ENCODE measurements at places on chromosomes 7 and 10.
A peak's percentile ranks its signal among the peaks of the same experiment; 100 is the strongest.

DNA sequence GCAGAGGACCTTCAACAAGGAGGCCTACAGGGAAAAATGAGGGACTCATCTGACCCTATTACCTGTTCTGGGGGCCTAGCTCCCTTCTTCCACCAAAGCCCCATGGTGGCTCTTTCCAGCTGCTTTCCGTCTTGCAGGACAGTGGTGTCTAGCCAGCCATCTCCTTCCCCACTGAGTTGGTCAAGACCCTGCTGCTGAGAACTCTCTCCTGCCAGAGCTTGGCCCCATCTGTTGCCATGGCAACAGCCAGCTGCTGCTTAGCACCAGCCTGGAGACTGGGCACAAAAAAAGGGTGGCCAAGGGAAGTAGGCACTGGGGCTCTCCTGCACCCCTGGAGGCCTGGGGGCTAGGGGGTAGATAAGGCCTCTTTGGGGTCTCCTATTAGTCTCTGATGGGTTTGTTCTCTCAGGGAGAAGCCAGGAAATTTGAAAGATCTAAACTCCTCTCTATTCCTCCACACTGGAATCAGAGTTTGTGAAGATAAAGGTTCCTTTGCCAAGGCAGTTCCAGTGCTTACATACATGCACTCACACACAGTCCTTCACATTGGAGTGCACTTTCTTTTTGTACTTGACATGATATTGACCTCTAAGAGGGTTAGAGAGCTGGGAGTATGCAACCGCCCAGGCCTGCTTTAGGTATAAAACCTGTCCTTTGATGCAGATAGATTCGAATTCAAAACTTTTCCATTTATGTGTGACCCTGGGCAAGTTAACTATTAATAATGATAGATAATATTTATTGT, 15.8 kb downstream of the TSPAN33 start:
- DNase-seq, result no peak

GRCh38 chr10:15427843-15428414, 56.8 kb upstream of the FAM171A1 start:
- DNase-seq, result no peak

DNA sequence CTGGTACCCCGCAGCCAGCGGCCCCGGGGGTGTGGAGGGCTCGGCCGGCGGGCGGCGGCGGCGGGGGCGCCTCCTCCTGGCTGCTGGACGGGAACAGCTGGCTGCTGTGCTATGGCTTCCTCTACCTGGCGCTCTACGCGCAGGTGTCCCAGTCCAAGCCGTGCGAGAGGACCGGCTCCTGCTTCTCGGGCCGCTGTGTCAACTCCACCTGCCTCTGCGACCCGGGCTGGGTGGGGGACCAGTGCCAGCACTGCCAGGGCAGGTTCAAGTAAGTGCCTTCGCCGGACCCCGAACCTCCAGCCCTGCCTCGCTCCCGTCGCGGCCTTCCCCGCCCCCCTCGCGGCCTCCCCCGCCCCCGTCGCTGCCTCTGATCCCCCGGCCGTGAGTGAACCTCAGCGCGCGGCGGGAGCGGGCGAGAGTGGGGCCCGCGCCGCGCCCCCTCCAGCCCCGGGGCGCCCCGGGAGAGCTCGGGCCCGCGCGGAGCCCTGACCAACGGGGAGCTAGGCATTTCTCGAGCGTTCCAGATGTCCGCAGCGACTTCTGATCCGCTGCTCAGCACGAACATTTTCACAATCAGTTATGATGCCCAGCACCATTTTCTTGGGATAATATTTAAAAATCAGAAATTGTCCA, 727 bp downstream of the ATRNL1 start:
- peak; percentile 51 for DNase-seq

GRCh38 chr7:90384433-90384832, 18.8 kb upstream of the CLDN12 start:
- no peak for DNase-seq

DNA sequence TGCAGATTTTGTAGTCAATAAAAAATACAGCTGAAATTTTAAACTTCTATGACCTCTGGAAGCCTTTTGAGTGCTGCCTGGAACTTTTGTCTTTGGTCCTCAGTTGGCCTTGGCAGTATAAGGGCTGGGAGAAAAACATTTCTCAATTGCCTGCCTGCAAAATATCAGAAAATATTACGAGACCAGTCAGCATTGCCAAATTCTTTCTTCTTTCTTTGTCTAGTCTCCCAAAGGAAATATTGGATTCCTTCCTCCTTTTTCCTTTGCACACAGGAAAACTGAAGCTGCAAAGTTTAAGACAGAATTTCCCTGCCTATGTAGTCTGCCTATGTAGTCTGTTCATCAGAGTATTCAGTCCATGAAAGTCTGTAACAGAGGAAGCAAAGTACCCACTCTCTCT, 95.9 kb downstream of the CHRM2 start:
- no peak for DNase-seq

DNA sequence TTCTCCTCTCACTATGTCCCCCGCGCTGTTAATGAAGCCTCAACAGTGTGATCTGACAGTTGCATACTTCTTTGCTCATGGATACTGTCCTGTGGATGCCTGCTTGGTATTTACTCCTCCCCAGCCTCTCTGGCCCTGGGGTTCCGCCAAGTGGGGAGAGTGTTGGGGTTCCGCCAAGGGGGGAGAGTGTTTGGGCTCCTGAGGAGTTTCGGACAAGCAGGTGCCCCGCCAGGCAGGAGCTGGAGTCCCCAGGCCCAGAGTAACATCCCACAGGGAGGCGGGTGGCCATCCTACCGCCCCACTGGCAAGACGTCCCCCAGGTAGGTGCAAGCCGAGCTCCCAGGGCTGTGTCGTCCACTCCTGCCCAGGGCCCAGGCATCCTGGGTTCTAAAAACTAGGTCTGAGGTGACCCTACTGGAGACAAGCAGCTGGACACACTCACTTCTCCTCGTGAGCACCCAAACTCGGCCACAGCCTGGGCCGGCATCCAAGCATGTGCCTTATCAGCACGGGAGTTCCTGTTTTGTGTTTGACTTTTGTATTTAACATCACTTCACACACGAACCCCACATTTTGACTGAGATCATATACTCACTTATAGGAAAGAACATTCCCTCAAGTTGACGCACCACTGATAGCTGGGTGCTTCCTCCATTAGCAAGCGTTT, 34.2 kb downstream of the CAMK2B start:
- DNase-seq, result peak; percentile 48

DNA sequence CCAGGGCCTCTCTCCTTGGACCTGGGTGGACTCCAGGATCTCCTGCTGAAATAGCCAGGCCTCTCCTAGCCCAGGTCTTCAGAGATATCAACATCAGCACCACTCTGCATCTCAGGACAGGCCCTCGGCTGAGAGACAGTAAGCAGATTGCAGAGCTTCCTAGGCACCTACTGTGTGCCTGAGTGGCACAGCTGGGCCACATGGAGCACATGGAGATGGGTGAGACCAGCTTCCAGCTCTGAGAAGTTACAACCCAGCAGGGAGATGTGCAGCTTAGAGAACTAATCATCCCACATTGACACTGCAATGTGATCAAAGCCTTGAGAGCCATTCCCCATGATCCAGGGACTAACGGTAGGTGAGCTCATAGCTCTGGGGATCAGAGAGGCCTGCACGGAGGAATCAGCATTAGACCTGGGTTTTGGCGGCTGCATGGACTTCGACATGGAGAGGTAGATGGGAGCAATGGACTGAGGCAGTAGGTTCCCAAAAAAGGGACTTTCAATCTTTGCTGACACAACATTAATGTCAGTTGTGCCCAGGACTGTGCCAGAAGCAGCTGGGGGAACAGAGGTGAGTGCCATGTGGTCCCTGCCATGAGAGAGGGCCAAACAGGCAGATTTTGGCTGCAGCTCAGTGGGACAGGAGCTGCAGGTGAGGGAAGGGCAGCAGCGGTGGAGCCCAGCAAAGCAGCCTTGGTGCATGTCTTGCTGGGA, 76.0 kb upstream of the LEP start:
- DNase-seq, result no peak

GRCh38 chr7:135917721-135918120, 59.4 kb downstream of the MTPN start:
- no peak for DNase-seq

GRCh38 chr10:78516236-78516635, 482.6 kb downstream of the RPS24 start:
- DNase-seq, result no peak

DNA sequence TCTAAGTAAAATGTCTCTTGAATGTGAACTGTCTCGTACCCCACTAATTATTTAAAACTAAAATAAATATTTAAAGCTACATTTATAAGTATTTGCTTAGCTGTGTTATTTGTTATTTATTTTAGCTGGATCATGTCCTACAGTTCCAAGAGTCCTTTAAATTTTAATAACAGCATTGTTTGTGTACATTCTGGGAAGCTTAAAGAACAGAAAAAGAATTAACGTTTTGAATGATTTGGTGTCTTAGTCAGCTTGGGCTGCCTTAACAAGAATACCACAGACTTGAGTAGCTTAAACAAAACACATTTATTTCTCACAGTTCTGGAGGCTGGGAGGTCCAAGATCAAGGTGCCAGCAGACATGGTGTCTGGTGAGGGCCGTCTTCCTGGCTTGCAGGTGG, 107.4 kb downstream of the ITIH5 start:
- no peak for DNase-seq

Measured in Calu3 (cell line).